Femur (tissue), 1 donor: ENCODE measurements at places on chromosomes 6 and 20.
A peak's percentile ranks its signal among the peaks of the same experiment; 100 is the strongest.

DNA sequence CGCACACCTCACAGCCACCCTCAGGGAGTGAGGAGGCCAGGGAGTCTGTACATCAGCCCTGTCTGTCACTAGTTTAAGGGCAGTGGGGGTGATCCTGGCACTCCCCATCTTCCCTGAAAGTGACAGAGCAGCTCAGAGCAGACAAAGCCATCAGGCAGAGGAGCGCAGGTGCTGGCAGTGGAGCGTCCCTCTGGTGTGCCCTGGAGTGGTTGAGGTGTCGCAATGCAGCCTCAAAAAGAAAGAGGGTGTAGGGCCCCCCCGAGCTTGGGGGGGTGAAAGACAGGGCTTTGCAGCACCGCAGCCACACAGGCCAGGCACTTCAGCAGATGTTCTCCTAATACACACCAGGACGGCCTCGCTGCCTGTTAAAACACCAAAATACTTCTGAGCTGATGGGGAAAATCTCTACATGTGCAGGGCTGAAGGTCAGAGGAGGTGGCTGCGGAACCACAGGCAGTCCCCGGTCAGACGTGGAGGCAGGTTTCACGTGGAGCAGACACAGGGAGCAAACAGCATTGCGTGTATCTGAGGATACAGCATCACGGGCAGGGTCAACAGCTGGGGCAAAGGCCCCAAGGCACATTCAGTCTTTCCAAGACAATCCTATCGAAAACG lies 69.5 kb downstream of the PREX1 start:
- DNase-seq, result no peak

- DNase-seq, result no peak
Observed at GRCh38 chr6:111943266-111943665, 70.0 kb upstream of the FYN start.

GRCh38 chr6:40523505-40524172 lies 63.5 kb downstream of the LRFN2 start:
- DNase-seq, result no peak

- DNase-seq, result no peak
Observed at GRCh38 chr6:72032086-72032485, 145.7 kb downstream of the RIMS1 start.

- no peak for DNase-seq
Observed at GRCh38 chr20:47271046-47271615, 85.4 kb downstream of the ZMYND8 start.

GRCh38 chr6:5220443-5220842 lies 40.3 kb downstream of the LYRM4 start:
- no peak for DNase-seq

GRCh38 chr6:137705160-137706082 lies 161.6 kb upstream of the TNFAIP3 start:
- DNase-seq, result peak; percentile 77

DNA sequence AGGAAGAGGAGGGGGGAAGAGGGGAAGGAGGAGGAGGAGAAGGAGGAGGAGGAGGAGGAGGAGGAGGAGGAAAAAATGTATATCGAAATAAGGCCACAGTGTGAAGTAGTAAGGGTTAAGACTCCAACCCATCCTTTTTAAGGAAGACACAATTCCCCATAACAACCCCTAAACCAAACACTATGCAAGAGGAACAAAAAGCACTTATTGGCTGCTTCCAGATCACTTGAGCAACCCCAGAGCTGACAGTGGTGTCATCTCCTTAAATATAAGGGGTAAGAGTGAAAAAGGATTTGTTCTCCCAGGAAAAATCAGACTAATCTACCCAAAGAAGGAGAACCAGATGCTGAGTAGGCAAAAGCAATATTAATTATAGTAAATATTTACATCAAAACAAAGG lies 169.1 kb upstream of the SASH1 start:
- no peak for DNase-seq

- no peak for DNase-seq
Observed at GRCh38 chr6:25875563-25875905, 1.5 kb upstream of the SLC17A3 start.

GRCh38 chr6:150006961-150007464 lies 18.3 kb downstream of the RAET1L start:
- no peak for DNase-seq

GRCh38 chr20:21994203-21994602 lies 288.7 kb downstream of the PAX1 start:
- no peak for DNase-seq

- DNase-seq, result no peak
Observed at GRCh38 chr6:7126754-7127153, 19.0 kb downstream of the RREB1 start.

- no peak for DNase-seq
Observed at GRCh38 chr20:5270603-5271002, 46.2 kb downstream of the PROKR2 start.

DNA sequence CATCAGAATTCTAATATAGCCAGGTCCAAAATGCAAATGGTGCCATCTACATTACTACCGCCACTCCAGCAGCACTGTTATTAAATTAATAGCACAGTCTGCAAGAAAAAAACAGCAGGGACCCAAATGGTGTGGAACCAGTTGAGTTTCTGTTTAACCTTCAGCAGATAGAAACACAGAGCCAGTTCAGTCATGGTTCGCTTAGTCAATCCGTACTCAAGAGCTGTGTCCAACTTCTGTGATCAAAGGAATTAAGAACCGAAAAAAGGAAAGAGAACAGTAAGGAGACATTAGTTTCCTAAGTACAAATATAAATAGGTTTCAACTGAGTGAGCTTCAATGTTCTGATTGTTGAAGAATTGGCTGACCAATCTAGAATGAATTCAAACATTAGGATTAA lies 107.7 kb downstream of the TRDN start:
- DNase-seq, result no peak

DNA sequence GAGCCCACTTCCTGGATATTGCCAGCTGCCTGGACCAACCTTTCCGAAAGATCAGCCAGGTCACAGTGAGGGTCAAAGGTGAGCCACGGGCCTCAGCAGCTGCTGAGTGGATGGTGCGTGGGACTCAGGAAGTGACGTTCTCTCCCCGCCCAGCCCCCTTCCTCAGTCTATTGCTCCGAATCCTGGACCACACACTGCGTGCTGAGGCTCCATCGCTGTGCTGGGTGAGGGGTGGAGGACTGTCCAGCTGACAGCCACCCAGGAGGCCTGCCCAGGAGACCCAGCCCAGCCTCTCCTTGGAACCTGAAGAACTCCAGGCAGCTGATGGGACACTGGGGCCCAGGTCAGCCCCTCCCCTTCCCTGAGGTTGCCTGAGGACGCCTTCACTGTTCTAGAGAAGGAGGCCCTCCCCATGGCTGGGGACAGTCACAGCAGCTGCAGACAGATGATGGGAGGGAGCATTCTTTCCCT lies 94.4 kb upstream of the CD93 start:
- DNase-seq, result peak; percentile 70
